ENCODE measurements at places on chromosomes 3 and 15. TPM values are rescaled to one million over a fixed set of nuclear protein-coding genes. Genes with fewer than 3 reads are reported as not detected.

DNA sequence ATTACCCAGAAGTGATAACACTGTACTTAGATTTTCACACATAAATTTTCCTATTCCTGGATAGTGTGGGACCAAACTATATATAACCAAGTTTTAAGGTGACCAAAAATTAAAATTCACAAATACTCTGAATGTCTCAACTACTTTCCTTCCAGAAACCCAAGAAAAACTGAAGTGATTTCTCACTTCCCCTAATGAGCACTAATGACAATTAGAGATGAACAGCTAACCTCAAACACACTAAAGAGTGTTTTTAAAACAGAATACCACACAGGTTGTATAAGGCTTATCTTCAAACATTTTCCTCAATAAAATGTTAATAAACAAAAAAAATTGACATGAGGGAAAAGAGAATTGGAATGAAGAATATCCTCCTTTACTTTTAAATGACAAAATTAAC lies 188.2 kb downstream of the ZBTB20 start:
- DNase-seq: no peak

GRCh38 chr3:120614765-120615164 lies 18.6 kb downstream of the NDUFB4 start:
- DNase-seq: no peak

- no peak for DNase-seq
Measured at GRCh38 chr15:66241908-66242285, 11.7 kb downstream of the MEGF11 start.

- DNase-seq: no peak
Measured at GRCh38 chr3:106534206-106534605, 665.4 kb upstream of the CBLB start.

DNA sequence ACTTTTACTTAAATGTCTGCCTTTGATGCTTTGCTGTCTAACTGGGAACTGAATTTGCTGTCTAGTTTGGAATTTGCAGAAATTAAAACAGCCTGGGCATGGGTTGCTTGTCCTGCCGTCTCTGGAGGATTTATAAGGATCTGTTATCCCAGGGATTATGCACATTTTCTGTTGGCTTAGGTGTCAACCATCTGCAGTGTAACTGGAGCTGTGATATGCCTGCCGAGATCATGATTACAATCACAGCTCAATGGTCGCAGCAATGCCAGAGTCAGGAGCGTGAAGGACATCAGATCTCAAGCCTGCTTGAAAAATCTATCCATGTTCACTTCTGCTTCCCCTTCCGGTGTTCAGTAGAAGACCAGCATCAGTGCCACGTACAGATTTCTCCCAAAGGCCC lies 41.8 kb upstream of the SETMAR start:
- DNase-seq: no peak

DNA sequence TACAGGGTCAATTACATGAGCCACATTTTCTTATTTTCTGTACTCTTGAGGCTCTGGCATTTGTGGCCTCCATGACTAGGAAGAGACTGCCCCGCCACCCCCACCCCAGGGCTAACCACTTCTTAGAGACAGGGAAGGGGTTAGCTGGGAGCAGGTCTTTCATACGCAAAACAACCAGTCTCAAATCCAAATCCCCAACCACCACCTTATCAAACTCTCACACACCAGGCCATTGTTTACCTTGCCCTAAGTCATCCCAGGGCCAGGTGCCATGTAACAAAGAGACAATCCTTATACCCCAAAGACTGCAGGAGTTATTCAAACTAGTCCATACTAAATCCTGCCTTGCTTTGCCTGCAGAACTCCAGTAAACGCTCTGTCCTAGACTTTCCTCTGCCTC lies 77.8 kb downstream of the B3GNT5 start:
- DNase-seq: no peak

Gene ILDR1
- not detected for total RNA-seq

Gene CACNA2D2
- 4.2 TPM for total RNA-seq

All from thoracic aorta (tissue), 2 donors.